ENCODE measurements at places on chromosomes 16 and 17.
A peak's percentile ranks its signal among the peaks of the same experiment; 100 is the strongest.

- peak; percentile 67 for DNase-seq
Measured at GRCh38 chr16:85275533-85276249, 163.4 kb upstream of the CIBAR2 start.

DNA sequence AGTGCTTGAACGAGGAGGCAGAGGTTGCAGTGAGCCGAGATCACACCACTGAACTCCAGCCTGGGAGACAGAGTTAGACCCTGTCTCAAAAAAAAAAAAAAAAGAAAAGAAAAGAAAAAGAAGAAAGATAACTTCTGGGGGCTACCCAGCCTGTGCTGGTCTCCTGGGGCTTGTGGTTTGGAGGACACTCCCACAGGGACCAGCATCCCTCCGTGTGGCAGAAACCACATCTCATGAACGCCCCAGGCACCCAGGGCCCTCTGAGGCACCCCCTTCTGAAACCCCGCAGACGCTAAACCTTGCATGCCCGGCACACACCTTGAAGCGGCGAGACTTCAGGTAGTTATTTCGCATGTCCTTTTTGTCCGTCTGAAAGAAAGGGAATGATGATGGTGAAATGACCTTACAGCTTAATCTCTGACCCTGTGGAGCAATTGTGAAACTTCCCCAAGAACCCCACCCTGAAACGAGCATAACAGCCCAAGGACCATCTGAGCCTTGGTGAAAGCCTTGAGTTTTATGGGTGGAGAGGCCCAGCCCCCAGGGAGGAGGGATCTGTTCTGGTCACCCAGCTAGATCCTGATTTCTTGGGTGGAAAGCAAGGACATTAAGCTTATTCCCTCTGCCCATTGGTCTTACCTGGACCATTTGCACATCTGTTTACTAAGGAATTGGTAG, 55.0 kb downstream of the CNGB1 start:
- no peak for DNase-seq

DNA sequence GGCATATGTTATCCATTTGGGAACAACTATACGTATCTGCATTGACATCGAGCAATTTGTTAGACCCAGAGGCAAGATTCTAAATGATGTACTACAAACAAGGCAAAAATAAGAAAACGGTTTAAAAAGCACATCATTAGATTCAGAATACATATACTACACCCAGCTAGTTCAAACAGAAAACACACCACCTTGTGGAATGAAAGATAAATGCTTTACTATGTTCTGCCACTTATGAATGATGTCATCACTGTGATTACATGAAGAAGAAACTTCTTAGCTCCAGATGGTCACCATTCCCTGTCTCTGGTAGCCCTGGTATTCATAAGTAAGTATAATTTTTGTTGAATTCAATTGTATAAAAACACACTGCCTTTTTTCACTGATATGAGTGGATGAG, 7.8 kb downstream of the NACA2 start:
- DNase-seq, result peak; percentile 16

- no peak for DNase-seq
Measured at GRCh38 chr17:47907932-47908562, 12.0 kb downstream of the SP2 start.

- DNase-seq, result no peak
Measured at GRCh38 chr17:56222255-56222654, 69.0 kb downstream of the ANKFN1 start.

GRCh38 chr17:55737976-55738501, 12.8 kb upstream of the PCTP start:
- DNase-seq, result no peak

DNA sequence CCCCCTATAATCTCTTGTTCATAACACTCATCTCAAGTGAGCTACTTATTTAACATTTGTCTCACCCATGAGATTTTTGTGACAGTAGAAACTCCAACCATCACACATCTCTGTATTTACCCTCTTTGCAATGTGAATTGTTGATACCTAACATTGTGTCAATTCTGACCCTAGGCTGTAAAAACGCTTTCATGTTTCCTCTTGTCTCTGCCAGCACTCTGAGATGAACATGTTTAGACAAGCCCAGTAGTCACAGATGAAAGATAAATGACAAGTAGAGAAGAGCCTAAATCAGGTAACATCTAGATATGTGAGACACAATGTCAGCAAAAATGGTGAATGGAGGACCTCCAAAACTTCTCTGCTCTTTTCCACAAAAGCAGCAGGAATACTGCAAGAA, 1254.5 kb upstream of the GOT2 start:
- no peak for DNase-seq

DNA sequence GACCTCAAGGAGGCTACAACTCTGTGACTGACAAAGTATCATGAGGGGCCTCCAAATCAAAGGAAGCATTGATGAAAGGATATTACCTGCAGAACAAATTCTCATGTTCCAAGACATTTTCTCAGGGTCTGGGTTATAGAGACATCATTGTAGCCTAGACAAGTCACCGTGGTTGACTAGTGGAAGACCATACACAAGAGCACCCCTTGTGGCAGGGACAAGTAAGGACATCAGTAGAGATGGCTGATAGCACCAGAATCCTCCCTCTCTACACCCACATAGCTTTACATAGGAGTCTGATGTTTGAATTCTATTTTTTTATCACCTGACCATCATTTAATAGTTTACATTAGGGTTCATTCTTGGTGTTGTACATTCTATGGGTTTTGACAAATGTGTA, 32.5 kb upstream of the CDH8 start:
- no peak for DNase-seq

Measured in NCI-H146 (cell line).